ENCODE measurements at places on chromosomes 13 and 19.
A peak's percentile ranks its signal among the peaks of the same experiment; 100 is the strongest.

DNA sequence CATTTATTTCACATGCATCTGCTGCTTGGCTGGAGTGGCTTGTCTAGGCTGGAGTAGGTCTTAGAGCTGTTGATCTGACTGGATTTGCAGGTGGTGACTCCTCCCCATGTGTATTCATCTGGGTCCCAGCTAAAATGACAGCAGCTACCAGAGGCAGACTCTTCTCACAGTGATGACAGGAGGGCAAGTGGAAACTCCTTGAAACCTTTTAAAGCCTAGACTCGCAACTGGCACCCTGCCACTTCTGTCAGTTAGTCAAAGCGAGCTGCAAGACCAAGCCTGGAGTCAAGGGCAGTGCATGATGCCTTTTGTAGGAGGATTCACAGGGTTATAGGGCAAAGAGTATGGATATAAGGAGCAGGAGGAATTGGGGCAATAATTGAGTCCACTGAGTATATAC, 65.2 kb downstream of the TEX26 start:
- no peak for DNase-seq

GRCh38 chr19:35184267-35184666, 29.7 kb downstream of the FXYD5 start:
- no peak for DNase-seq

DNA sequence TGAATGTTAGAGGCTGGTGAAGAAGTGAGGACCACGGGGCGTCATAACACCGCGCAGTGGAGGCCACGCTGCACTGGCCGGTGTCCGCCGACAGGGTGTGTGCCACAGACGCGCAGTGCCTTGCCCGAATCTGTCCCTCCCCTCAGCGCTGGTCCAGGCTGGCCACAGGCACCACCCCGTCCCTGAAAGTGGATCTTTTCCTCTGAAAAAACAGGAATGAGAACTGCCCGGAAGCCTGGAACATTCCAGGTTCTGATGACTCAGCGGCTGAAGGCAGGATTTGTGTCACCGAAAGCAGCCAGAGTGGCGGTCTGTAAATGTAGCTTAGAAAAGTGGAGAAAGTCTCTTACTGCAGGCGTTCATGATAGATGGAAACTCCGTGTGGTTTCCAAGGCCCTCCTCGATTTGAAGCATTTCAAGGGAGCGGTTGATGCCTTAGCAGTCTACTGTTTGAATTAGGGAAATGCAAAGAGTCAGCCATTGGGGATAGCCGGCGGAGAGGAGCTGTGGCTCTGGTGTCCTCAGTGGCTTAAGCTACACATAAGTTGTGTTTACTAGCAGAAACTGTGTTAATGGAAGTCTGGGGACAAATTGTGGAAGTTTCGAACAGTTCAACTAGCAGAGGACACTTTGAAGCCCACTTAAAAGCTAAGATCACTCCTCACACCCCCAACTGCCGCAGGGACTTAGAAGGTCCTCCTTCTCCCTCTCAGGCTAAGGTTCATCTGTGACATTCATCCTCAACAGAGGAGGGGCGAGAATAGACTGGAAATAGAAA, 70.8 kb downstream of the NUFIP1 start:
- DNase-seq: peak; percentile 88

GRCh38 chr13:95660981-95661581, 15.9 kb upstream of the DNAJC3 start:
- DNase-seq: no peak

DNA sequence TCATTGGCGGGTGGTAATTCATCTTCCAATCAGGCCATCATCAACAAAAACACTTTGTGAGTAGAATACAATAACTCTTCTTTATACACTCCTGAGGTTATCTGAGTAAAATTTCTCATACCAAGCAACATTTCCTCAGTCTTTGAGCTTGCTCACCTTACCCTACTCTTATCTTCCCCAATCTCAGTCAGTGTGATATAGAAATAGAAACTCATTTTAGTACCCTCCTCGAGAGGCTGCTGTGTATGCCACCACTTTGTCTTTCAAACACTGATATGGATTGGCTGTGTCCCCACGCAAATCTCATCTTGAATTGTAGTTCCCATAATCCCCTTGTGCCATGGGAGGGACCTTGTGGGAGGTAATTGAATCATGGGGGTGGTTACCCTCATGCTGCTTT, 209.7 kb downstream of the RBM26 start:
- no peak for DNase-seq

DNA sequence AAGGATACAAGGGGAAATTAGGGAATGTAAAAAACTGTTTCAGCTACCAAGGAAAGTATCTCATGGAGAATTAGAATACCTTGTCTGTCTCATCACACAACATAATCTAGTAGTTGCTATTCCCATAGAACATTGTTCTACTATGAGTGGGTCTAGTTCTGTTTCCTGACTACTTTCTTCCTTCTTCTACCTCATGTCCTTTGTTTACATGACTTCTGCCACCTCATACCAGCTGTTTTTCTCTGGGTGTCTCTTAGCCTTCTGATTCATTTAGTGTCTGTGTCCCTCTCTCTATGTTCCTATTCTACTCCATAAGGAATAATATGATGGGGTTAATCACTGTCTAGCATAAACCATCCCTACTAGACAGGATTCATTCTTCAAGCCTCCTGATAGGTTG, 887.3 kb downstream of the DIAPH3 start:
- DNase-seq: no peak
